Activated naive CD8-positive, alpha-beta T cell treated with anti-CD3 and anti-CD28 coated beads, Interleukin-2, amount 10 ng/mL, durations not matched to agents 7 days and 5 days (primary cell): ENCODE measurements at places on chromosomes 5 and 9.
A peak's percentile ranks its signal among the peaks of the same experiment; 100 is the strongest.

GRCh38 chr5:52804387-52804791, 16.7 kb downstream of the ITGA1 start:
- no peak overlapping the region for H3K27ac ChIP-seq
- H3K27me3 ChIP-seq, result no peaks in the 10 kb centered on the region
- peaks cover 29% of the 10 kb centered on the region for H3K4me1 ChIP-seq
- peaks cover 26% of the 10 kb centered on the region for H3K36me3 ChIP-seq
- no peak overlapping the region for H3K4me3 ChIP-seq
- DNase-seq, result no peak

- no peak for DNase-seq
- no peaks in the 10 kb centered on the region for H3K36me3 ChIP-seq
- no peaks in the 10 kb centered on the region for H3K4me1 ChIP-seq
- no peak overlapping the region for H3K4me3 ChIP-seq
Observed at GRCh38 chr9:134633362-134634142, 8.1 kb upstream of the COL5A1 start.

DNA sequence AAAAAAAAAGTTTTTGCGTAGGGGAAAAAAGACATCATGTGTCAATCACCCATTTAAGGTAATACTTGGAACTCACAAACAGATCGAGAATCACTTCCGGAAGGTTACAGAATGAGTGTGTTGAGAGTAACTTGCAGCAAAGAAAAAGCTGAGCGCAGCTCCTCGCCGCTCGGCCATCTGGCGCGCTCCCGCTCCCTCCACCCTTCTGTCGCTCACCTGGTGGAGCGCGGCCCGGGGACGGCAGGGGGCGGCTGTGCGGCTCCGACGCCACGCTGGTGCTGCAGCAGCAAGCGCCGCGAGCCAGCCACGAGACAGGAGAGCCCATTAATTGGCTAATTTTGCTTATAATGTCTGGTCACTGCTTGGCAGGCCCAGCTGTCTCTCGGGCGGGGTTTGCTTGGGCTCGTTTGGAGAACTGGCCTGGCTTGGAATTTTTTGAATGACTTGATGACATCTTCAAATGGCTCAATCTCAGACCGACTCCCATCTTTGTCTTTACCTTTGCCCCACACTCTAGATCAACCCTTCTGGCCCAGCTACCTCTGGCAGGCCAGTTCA, 601.8 kb downstream of the CCDC171 start:
- peak overlapping the region; percentile 64 for H3K4me3 ChIP-seq
- H3K27ac ChIP-seq, result peak overlapping the region; percentile 56
- H3K4me1 ChIP-seq, result peaks cover 19% of the 10 kb centered on the region
- DNase-seq, result peak; percentile 77
- H3K36me3 ChIP-seq, result no peaks in the 10 kb centered on the region

- no peaks in the 10 kb centered on the region for H3K36me3 ChIP-seq
- no peaks in the 10 kb centered on the region for H3K4me1 ChIP-seq
- peaks cover 6% of the 10 kb centered on the region for H3K27me3 ChIP-seq
- DNase-seq, result no peak
Observed at GRCh38 chr5:115391780-115392179, 95.3 kb upstream of the CCDC112 start.

GRCh38 chr5:181233088-181233800, 10.2 kb downstream of the TRIM41 start:
- H3K36me3 ChIP-seq, result peaks cover 36% of the 10 kb centered on the region
- peak overlapping the region; percentile 58 for H3K27ac ChIP-seq
- H3K27me3 ChIP-seq, result no peaks in the 10 kb centered on the region
- no peak for DNase-seq
- no peak overlapping the region for H3K4me3 ChIP-seq

GRCh38 chr9:99162759-99163364, 57.9 kb downstream of the TGFBR1 start:
- peaks cover 50% of the 10 kb centered on the region for H3K4me1 ChIP-seq
- peaks cover 10% of the 10 kb centered on the region for H3K27me3 ChIP-seq
- H3K36me3 ChIP-seq, result no peaks in the 10 kb centered on the region
- H3K27ac ChIP-seq, result no peak overlapping the region
- no peak for DNase-seq

DNA sequence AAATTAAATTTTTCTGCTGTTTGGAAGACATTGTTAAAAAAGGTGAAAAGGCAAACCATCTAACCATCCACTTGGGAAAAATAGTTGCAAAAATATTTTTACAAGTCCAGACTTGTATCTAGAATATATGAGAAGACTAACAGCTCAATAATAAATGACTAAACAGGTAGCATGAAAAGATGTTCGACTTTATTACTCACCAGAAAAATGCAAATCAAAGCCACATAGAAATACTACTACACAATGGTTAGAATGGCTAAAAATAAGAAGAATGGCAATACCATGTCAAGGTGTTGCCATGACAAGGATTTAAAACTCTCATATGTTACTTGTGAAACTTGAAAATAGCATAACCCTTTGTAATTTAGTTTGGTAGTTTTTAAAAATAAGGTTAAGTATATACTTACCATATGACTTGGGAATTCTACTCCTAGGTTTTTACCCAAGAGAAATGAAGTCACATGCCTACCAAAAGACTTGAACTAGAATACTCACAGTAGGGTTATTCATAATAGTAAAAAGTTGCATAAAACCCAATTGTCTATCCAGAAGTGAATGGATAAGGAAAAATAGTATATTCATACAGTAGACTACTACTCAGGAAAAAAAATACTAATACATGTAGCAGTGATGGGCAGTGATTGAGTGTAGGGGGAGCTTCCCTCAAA, 93.8 kb downstream of the VPS13A start:
- no peaks in the 10 kb centered on the region for H3K27me3 ChIP-seq
- no peak overlapping the region for H3K27ac ChIP-seq
- peaks cover 20% of the 10 kb centered on the region for H3K36me3 ChIP-seq
- no peaks in the 10 kb centered on the region for H3K4me1 ChIP-seq
- H3K4me3 ChIP-seq, result no peak overlapping the region

- no peak overlapping the region for H3K4me3 ChIP-seq
- H3K27me3 ChIP-seq, result no peaks in the 10 kb centered on the region
- peaks cover 6% of the 10 kb centered on the region for H3K36me3 ChIP-seq
- no peaks in the 10 kb centered on the region for H3K4me1 ChIP-seq
- DNase-seq, result no peak
Observed at GRCh38 chr5:54150841-54151240, 159.5 kb downstream of the ARL15 start.

- no peak for DNase-seq
- H3K27me3 ChIP-seq, result peaks cover 23% of the 10 kb centered on the region
- H3K27ac ChIP-seq, result no peak overlapping the region
- peaks cover 23% of the 10 kb centered on the region for H3K4me1 ChIP-seq
- no peaks in the 10 kb centered on the region for H3K36me3 ChIP-seq
- peak overlapping the region; percentile 74 for H3K4me3 ChIP-seq
Observed at GRCh38 chr9:99368341-99369326, 146.6 kb downstream of the SEC61B start.

DNA sequence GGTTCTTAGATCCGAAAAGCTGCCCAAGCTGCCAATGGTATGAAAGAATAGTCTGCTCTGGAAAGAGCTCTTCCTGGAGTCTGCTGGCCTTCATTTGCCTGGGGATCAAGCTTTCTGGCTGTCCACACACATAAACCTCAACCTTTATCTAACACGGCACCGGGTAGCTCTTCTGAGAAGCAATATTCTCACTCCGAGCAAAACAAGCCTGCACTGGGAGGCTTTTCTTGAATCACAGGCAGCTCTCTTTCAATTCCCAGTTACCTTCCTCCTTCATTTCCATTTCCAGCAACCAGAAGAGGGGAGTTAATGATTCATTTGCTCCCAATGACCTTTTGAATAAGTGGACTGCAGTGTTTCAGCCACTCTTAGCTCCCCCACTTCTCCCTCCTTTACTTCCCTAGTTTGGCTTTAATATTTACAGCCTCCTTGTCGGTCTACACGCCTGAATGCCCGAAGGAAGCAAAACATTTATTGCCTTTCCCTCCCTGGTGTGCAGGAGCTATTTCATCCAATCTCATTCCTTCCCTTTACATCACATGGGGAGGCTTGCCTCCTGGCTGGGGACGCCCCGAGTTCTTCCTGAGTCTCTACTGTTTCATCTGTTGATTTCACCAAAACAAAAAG, 187.1 kb downstream of the ARHGEF28 start:
- no peak for DNase-seq
- no peaks in the 10 kb centered on the region for H3K4me1 ChIP-seq
- no peaks in the 10 kb centered on the region for H3K36me3 ChIP-seq

DNA sequence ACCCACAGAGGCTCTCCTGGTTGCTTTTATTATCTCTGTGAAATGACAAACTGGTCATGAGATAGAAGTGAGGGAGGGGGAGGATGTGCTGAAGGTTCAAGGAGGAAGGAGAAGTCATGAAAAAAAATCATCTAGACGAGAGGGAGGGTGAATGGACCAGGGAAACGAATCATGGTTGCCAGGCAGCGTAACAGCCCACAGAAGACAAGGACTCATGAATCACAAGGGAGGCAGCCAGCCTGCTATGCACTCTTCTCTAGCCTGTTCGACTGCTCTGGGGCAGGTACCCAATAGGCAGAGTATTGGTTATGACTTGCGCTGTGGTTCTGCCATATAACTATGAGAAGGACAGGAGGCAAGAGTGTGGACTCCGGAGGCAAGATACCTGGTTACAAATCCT, 475.2 kb downstream of the CDK5RAP2 start:
- DNase-seq, result no peak
- H3K27me3 ChIP-seq, result no peaks in the 10 kb centered on the region
- H3K27ac ChIP-seq, result no peak overlapping the region
- H3K36me3 ChIP-seq, result no peaks in the 10 kb centered on the region
- H3K4me3 ChIP-seq, result no peak overlapping the region

DNA sequence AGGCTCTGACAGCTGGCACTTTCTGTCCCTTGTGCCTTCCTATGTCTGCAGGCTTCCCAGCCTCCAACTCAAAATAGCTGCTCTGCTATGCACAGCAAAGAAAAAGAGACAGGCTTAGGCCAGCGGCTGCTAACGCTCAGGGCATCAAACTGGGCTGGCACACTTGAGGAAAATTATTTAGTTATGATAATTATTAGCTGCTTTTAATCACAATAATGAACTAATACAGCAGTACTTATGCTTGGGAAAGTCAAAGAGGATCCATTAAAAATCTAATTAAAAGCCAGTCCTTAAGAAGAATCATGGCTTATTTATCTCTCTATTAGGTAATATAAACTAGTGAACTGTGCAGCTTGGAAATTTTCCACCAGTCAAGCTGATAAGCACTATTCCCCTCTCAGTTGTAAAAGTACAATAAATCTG, 233.2 kb downstream of the SLIT3 start:
- no peaks in the 10 kb centered on the region for H3K36me3 ChIP-seq
- DNase-seq, result no peak
- no peak overlapping the region for H3K27ac ChIP-seq
- H3K4me3 ChIP-seq, result no peak overlapping the region

DNA sequence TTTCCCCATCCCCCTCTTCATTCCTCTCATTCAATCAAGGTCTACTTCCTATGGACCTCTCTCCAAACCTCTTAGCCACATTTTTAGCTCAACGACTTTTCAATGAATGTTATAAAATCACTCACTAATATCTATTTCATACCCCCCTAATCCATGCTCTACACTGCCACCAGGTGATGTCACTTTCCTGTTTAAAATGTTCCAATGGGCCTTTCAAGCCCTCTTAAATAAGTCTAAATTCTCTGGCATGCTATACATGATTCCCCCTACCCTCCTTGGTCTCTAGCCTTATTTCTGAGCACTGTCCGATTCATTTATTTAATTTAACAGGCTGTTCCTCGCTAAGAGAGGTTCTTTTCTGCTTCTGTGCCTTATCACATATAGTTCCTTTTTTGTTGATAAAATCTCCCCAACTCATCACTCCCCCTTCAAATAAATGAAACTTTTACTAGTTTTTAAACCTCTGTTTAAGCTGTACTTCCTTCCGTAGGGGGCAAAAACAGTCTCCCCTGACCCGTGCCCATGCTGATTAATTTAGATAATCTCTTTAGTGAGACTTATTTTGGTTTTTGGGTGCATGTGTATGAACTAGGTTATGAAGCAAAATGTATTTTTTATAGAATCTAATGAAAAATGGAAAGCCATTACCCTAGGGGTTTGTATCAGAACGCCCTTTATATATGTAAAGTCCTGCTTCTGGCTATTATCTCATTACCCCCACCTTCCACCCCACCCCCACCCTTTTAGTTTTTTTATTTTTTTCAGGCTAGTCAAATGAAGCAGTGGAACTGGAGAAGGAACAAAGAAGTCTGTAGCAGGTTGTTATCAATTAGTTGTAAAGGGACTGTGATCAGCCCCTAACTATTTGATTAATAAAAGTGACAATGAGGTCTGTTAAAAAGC, 9.0 kb downstream of the ABHD17B start:
- peaks cover 19% of the 10 kb centered on the region for H3K36me3 ChIP-seq
- peak overlapping the region; percentile 65 for H3K4me3 ChIP-seq
- no peak for DNase-seq
- H3K27me3 ChIP-seq, result no peaks in the 10 kb centered on the region

DNA sequence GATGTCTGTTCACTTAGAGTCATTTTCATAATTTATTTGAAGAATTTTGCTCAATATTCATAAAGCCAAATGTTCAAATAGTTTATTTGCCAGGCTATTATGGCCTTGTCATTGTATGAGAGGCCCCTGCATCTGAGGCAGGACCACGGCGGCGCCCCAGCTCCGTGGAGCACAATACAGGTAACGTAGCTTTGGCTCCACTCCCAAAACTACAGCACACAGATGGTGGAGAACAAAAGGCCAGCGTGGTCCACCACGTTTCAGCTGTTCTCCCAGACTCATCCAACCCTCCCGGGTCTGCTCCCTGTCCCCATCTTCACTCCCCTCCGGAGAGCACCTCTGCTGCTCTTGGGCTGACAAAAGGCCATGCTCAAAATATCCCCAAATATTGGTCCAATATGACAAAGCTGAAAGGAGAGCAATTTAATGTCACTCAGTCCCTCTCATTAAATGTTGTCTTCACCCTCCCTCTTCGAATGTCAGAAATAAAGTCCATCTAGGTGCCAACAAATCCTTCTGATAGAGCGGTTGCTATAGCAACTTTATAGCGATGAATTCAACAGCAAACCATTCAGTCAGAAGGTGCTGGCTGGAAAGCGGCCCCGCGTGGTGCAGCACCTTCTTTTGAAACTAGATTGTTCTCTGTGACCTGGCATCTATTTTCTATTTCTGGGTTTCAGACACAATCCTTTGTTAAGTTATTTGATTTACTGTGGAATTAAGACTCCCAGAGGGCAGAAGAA, 504.3 kb downstream of the ARHGEF28 start:
- H3K27me3 ChIP-seq, result peaks cover 2% of the 10 kb centered on the region
- H3K4me3 ChIP-seq, result no peak overlapping the region

GRCh38 chr5:151020304-151021110, at the start of gene GPX3:
GPX3 (plus strand) TSS chr5:151020591; CDS start chr5:151020655, 64 bp downstream.
- DNase-seq, result peak; percentile 37
- H3K4me3 ChIP-seq, result peak within 1 kb of the TSS; percentile 27
- H3K4me1 ChIP-seq, result peaks cover 13% of the 10 kb centered on the region
- H3K27ac ChIP-seq, result no peak within 1 kb of the TSS

- DNase-seq, result no peak
- no peaks in the 10 kb centered on the region for H3K4me1 ChIP-seq
- no peak overlapping the region for H3K4me3 ChIP-seq
Observed at GRCh38 chr5:59756373-59757035, 137.0 kb downstream of the PDE4D start.

GRCh38 chr9:34406219-34406618, 29.5 kb upstream of the MYORG start:
- H3K4me1 ChIP-seq, result peaks cover 3% of the 10 kb centered on the region
- H3K36me3 ChIP-seq, result no peaks in the 10 kb centered on the region
- H3K27me3 ChIP-seq, result no peaks in the 10 kb centered on the region
- no peak overlapping the region for H3K4me3 ChIP-seq
- DNase-seq, result no peak
- H3K27ac ChIP-seq, result no peak overlapping the region

- no peak overlapping the region for H3K4me3 ChIP-seq
- H3K27ac ChIP-seq, result no peak overlapping the region
- H3K27me3 ChIP-seq, result no peaks in the 10 kb centered on the region
- no peaks in the 10 kb centered on the region for H3K4me1 ChIP-seq
- H3K36me3 ChIP-seq, result peaks cover 4% of the 10 kb centered on the region
Observed at GRCh38 chr5:33981408-33982162, 2.9 kb downstream of the SLC45A2 start.
